Upper lobe of right lung (tissue), 1 donor: ENCODE measurements at places on chromosomes 5 and 9.

- DNase-seq = no peak
Observed at GRCh38 chr9:14089051-14089803, 224.7 kb downstream of the NFIB start.

- no peak for DNase-seq
Observed at GRCh38 chr5:149631506-149631905, 50.2 kb downstream of the ARHGEF37 start.

- DNase-seq = no peak
Observed at GRCh38 chr5:127650022-127650421, 1.1 kb downstream of the CTXN3 start.

DNA sequence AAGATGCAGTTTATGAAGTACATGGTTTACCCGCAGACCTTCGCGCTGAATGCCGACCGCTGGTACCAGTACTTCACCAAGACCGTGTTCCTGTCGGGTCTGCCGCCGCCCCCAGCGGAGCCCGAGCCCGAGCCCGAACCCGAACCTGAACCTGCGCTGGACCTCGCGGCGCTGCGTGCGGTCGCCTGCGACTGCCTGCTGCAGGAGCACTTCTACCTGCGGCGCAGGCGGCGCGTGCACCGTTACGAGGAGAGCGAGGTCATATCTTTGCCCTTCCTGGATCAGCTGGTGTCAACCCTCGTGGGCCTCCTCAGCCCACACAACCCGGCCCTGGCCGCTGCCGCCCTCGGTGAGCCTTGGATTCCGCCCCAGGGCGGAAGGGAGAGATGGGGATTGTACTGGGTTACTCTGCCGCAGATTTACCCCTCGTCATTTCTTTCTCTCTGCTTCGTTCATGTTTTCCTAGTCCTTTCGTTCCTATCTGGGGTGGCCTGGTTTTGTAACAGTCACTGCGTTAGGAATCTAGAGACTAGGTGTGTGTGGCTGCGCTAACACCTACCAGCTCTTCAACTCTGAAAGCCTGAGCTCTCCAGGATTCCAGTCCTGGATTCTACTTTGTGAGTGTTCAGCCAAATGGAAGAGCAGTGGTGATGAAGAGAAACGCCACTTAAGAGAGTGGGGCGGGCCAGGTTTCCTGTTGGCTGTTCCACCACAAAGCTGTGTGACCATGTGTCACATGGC lies 638 bp downstream of the MRPS30 start:
- DNase-seq = peak; percentile 77

DNA sequence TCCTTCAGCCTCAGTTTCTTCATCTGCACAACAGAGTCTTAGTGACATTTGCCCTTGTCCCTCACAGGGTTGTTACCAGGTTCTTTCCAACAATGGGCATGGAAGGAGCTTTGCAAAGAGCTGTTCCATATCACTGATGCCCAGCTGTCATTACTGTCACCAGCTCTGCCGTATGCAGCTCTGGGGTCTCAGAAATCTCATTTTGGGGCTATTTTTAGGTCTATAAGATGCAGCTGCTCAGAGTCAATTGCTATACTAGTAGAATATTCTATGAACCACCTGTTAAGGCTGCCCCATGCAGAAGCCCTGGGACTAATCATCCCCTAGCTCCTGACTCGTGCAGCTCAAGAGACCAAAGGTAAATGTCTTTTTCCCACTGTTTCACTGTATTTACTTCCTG lies 105.1 kb upstream of the TNPO1 start:
- no peak for DNase-seq

- no peak for DNase-seq
Observed at GRCh38 chr5:67299231-67299735, 102.7 kb upstream of the CD180 start.

DNA sequence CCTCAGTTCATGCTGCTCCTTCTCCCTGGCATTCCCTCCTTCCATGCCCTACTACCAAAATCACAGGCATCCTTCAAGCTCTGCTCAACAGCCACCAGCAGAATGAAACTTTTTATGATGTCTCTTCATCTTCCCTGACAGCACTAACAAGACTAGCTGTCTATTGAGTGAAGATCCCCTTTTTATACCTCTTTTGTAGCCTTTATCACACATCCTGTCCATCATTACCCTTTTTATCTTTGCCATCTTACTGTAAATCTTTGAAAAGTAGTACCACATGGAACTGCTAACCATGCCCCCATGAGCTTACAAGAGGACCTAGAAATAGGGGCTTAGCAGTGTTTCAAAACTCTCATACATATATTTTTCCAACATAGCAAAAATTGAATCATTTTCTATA lies 10.8 kb upstream of the ADRB2 start:
- DNase-seq = no peak
